OCI-LY7 (cell line): ENCODE measurements at places on chromosomes 7 and 10. TPM values are rescaled to one million over a fixed set of nuclear protein-coding genes. Genes with fewer than 3 reads are reported as not detected.

DNA sequence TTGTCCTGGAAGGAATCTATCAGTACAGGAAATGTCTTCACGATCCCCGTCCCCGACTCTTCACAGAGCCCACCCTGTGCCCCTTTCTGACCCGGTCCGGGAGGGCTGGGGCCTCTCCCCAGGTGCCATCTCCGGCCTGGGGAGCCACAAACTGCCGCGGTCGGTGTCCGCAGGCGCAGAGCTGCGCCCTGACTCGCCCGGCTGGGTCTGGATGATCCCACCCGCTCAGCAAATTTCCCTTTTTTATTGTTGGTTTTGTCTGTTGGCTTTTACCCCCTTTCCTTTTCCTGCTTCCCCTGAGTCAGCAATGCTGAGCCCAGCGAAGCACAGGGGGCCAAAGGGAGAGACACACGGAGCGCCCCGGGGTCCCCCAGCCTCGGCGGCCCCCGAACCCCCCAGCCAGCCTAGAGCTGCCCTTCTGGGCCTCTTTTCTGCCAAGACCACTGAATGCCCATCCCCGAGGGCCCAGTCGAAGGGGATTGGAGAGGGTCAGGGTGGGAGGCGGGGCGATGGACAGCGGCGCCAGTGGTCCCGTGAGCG, 30.9 kb downstream of the LEP start:
- DNase-seq = no peak

- no peak for DNase-seq
Measured at GRCh38 chr10:65861249-65861648, 1064.6 kb upstream of the LRRTM3 start.

DNA sequence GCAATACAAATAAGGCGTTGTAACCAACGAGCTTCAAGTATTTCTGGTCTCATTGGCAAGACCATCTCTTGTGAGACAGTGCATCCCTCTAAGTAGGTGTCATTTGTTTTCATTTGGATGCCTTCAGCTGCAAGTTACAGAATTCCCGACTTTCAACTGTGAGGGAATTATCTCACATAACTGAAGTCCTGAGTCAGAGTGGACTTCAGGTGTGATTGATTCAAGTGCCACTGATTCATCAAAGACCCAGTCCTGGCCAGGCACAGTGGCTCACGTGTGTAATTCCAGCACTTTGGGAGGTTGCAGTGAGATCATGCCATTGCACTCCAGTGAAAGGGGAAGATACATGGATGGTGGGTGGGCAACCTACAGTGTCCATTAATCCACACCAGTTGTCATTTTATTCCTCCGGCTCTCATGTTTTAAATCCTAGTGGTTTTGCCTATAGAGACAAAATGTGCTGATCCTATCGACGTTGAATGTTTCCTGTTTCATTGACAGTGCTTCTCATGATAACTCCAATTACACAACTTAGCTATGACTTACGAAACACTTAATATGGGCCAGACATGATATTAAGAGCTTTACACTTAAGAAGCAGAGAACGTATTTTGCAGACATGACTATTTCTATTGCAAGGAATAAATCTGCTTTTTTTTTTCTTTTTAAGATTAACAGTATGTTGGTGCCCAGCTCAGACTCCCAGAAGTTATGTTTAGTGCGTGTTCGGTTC, 268.0 kb downstream of the FRMD4A start:
- no peak for DNase-seq

GRCh38 chr7:28813243-28813962, 144.7 kb downstream of the TRIL start:
- no peak for DNase-seq

DNA sequence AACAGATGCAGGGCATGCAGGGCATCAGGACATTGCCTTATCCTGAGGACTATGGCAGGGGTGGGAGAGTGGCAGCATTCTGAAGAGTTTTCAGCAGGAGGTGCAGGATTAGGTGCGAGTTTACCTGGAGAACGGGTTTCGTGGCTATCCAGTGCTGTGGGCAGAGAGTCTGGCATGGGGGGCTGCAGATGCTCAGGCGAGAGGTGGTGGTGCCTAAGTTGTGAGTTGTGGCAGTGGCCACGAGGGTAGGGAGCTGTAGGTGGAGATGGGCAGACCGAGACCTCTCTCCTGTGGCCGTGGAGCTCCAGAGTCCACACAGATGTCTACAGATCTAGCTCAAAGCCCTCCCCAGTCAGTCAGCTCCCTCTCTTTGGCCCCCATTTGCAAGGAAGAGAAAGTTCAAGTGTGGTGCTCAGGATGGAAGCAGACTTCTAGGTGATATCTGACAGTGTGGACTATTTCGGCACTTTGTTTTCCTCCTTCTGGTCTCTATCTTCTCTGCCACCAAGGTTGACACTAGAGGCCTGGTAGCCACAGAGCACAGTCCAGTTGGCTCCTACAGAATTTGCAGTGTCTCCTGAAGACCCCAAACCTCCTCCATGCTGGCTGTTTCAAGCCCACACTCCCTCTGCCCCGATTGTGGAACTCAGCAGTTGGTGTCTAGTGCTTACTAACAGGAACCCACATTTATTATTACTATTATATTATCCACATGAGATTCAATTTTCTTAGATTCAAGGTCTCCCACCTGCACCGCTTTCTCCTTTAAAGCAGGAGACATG, 955.7 kb upstream of the ZNF722 start:
- no peak for DNase-seq

- DNase-seq = no peak
Measured at GRCh38 chr7:148402159-148402558, 188.4 kb upstream of the C7orf33 start.

DNA sequence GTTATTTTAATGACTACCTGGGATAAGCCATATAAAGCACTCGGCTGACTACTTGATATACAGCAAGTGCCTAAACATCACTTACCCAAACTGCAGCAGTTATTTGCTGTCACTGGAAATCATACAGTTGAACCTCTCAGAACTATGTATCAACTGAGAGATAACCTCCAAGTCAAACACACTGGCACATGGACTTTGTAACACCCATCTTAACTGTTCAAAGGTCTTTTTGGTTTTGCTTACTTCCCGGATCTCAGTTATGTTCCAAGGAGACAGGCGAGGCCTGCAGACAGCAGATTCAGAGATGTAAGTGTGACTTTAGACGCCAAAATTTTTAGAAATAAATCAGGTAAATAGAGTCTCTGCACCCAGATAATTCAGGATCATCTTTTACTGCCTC, 34.6 kb upstream of the DAGLB start:
- DNase-seq = no peak

CYP26A1 gene
- not detected in 2 replicates for total RNA-seq

MAGI2 gene
- 0.13 and 0.17 TPM in 2 replicates for total RNA-seq

DNA sequence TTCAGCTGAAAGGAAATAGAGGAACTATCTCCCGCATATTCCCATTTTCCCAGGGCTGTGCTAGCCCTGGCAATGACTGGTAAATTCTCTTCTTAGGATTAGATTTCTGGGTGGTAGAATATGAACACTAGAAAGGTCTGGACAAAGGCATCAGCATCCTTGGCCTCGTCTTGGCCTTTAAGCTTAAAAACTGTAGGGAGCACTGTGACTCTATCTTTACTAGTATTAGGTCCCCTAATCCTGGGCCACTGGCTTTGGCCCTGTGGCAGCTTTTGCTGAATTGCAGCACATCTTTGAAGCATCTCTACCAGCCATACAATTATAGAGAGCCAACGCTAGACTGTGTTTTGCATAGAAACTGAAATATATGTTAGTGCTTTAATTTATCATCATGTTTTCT, 41.5 kb upstream of the EBLN1 start:
- peak; percentile 4 for DNase-seq

GRCh38 chr7:151884312-151885201, 7.6 kb upstream of the PRKAG2 start:
- no peak for DNase-seq

DNA sequence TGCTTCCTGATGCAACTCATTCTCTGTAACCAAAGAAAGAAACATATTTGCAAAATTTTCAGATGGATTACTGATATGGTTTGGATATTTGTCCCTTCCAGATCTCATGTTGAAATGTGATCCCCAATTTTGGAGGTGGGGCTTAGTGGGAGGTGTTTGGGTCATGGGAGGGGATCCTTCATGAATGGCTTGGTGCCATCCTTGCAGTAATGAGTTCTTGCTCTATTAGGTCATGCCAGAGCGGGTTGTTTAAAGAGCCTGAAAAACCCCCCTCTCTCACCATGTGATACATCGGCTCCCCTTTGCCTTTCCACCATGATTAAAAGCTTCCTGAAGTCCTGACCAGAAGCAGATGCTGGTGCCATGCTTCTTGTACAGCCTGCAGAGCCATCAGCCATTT, 43.8 kb upstream of the PRKG1 start:
- no peak for DNase-seq

DNA sequence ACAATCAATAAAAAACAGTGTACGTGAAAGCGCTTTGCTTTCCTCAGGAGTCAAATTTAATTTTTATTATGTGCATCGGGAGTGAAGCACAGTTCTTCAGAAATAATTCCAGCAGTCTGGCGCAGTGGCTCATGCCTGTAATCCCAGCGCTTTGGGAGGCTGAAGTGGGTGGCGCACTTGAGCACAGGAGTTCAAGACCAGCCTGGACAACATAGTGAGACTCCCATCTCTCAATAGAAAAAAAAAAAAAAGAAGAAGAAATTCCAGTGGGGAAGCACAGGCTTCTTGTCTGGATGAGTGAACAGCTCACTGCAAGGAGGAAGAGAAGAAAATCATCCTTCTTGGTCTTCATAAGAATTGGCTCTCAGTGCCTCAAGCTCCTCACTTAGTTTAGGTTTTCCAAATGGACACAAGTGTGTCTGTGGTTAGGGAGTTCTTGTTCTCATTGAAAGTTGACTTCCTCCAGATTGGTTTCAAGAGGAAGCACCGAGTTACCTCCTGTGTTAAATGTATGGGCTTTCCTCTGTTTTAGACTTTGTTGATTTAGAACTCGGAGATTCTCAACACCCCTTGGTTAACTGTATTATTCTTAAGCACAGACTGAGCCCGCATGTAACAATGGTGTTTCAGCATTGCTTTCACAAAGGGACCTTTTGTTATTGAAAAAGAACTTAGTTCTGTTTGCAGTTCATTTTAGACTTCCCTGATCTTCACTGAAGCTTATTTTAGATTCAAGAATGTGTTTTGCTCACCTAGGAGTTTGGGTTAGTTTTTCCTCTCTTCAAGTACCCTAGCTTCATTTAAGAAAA, 28.0 kb downstream of the LMTK2 start:
- DNase-seq = no peak

GRCh38 chr10:115028419-115028818, 64.7 kb upstream of the ATRNL1 start:
- no peak for DNase-seq

DNA sequence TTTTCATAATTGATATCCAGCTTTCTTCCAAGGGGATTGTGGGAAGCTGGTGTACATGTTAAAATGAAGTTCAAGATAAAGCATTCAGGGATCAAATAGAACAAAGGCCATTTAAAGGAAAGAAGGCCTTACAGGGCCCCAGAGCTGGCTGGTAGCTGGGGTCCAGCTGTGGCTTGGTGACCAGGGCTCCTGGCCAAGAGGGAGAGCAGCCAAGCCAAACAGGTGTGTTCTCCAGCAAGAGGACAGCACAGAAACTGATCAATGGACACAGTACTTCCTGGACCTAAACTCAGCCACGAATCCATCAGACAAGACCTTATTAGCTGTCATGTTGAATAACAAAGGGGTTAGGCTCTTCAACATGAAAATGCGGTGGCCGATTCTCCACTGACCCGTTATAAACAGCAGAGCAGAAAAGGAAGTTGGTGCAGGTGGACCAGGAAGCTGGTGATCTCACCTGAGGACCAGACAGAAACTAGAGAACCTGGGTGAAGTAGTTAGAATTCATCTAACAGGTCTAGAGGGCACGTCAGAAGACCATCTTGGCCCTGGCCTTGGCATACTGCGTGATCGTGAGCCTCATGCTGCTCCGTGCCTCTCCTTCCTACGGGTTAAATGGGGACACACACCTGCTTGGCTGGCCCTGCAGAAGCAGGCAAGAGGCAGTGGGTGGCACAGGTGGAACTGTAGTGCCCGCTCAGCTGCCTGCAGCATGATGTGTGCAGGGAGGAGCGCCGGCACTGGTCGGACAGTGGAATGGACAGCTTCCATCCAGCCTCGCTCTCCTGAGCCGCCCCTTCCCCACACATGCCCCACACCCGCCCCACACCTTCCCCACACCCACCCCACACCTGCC, 53.8 kb downstream of the PARP12 start:
- no peak for DNase-seq

WNT8B gene
- not detected in 2 replicates for total RNA-seq

- DNase-seq = no peak
Measured at GRCh38 chr10:5442990-5443370, 30.6 kb downstream of the NET1 start.

GRCh38 chr10:69057261-69057950, 30.5 kb upstream of the SRGN start:
- DNase-seq = no peak

GRCh38 chr7:112995059-112995824, 91.4 kb downstream of the GPR85 start:
- no peak for DNase-seq

DNA sequence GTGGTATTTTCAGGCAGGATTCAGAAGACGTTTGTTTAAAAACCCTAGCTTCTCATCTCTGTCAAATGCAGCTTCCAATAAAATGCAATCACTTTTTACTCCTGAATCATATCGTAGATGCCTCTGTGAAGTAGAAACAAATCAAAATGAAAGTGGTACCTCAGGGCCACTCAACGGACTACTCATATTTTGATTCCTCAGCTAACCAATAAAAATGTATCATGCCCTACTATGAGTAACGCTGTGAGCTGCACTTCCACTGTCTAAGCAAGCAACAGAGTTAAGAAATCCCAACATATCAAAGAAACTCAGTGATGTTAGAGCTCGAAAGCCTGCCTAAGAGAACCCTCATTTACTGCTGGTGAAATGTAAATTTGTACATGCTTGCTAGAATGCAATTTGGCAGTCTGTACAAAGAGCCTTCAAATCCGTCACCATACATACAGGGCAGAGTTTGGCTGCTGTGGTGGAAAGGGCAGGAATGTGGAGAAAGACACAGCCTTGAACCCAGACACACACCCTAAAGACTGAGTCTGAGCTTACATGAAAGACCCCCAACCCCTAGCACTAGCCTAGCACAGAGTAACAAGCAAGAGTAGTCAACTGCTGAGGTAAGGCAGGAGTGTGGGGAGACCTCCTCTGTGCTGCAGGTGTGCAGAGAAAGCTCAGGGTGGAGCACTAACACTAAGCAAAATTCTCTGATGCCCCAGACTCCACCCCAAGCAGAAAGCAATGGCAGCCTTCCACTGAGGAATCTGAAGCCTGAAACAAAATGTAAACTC, 151.5 kb downstream of the ANK3 start:
- DNase-seq = peak; percentile 85

- no peak for DNase-seq
Measured at GRCh38 chr10:78959217-78959923, 109.4 kb upstream of the ZMIZ1 start.

DNA sequence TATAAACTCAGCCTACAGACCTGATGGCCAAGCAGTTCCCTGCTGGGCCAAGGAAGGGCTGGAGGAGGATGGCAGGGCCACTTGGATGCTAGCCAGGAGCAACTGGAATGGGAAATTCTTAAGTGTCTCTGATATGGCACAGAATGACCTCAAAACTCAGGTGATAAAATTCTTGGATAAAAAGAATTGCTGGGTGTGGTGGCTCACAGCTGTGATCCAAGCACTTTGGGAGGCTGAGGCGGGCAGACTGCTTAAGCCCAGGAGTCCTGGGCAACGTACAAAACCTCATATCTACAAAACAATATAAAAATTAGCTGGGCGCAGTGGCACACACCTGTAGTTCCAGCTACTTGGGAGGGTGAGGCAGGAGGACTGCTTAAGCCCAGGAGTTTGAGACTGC, 14.0 kb upstream of the PKD1L1 start:
- no peak for DNase-seq
